ENCODE measurements at places on chromosomes 1 and 21.
A peak's percentile ranks its signal among the peaks of the same experiment; 100 is the strongest.

GRCh38 chr1:226064816-226065248 is 2.3 kb downstream of the H3-3A start:
- peak; percentile 32 for DNase-seq

GRCh38 chr1:29856340-29857114 is 620.2 kb downstream of the PTPRU start:
- no peak for DNase-seq

DNA sequence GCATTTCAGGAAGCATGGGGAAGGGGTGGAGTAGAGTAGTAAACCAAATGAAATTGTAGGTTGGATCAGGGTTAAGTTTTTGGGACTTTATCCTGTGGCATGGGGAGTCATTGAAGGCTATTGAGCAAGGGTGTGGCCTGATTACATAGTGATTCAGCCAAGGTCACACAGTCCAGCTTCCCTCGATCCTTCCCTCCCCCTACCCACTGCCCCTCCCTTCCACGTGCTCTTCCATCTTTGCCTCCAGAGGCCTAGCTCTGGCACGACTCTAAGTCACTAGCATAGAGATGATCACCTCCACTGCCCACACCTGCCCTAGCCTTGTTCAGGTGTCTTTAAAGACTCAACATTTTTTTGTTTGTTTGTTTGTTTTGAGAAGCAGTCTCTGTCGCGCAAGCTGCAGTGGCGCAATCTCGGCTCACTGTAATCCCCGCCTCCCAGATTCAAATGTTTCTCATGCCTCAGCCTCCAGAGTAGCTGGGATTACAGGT is 37.2 kb upstream of the SLC9A1 start:
- no peak for DNase-seq

DNA sequence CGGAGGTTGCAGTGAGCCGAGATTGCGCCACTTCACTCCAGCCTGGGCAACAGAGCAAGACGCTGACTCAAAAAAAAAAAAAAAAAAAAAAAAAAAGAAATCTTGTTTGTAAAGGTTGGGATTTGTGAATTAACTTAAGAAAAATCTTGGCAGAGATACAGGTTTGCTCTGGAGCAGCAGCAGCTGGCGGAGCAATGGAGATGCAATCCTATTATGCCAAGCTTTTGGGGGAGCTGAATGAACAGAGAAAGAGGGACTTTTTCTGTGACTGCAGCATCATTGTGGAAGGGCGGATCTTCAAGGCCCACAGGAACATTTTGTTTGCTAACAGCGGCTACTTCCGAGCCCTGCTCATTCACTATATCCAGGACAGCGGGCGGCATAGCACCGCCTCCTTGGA is 5.6 kb downstream of the ZBTB8B start:
- no peak for DNase-seq

DNA sequence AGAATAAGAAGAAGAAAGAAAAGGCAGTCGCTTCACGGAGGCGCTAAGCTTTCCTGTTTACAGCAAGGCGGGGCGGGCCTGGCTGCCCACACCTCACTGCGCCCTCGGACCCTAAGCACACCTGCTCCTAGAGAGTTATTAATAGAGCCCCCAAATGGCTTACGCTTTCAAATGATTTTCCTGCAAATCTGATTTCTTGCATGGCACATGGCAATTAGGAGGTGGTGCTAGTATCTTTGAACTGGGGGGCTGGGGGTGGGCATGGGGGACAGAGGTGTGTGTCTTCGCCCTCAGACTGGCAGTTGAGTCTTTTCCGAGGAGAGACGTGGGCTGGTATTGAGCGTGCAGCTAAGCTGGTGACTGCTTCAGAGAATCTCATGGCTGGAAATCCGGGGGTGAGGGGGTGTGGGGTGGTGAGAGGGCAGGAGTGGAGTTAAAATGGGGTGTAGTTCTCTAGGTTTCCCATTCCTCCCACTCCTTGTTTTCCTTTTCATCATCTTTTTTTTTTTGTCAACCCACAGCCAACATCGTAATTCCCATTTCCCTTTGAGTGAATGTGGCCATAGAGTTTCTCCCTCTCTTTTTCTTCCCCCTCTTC is 1.3 kb downstream of the S1PR1 start:
- peak; percentile 29 for DNase-seq

GRCh38 chr1:20192364-20192763 is 6.0 kb upstream of the PLA2G2C start:
- no peak for DNase-seq

GRCh38 chr1:89331890-89332289 is 32.0 kb upstream of the GBP6 start:
- no peak for DNase-seq

DNA sequence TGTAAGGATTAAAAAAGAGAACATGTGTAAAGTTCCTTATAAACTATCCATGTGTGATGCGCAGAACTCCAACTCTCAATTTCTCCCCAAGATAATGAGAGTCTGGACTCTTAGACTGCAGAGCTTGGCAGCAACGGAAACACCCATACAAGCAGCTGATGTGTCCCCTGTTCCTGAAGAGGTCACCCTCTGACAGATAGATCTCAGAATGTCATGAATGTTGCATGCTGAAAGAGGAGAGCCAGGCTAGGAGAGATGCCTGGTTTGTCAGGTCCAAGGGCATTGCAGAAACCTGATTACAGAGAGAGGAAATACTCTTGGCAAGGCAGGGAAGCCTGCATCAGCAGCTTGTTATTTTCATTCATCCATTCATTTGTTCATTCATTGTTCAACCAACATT is 24.2 kb downstream of the MTARC1 start:
- no peak for DNase-seq

DNA sequence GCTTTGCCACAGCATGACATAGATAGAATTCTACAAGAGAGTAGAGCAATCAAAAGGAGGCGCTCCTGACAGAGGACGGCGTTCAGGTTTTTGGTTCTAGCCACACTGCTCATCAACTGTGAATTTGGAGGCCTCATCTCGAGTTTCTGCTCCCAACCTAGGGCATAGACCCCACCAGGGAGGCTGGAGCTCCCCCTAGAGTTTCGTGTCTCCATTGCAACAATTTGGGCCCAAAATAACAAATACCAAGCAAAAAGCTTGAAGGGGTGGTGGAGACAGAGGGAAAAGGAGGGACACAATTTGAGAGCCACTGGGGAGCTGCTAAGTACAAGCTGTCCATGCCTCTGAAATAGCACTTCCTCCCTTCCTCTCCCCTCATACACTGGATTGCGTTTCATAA is 297.0 kb downstream of the GPATCH2 start:
- DNase-seq: peak; percentile 35

- peak; percentile 33 for DNase-seq
Measured at GRCh38 chr1:223628233-223629125, 37.0 kb downstream of the CAPN8 start.

DNA sequence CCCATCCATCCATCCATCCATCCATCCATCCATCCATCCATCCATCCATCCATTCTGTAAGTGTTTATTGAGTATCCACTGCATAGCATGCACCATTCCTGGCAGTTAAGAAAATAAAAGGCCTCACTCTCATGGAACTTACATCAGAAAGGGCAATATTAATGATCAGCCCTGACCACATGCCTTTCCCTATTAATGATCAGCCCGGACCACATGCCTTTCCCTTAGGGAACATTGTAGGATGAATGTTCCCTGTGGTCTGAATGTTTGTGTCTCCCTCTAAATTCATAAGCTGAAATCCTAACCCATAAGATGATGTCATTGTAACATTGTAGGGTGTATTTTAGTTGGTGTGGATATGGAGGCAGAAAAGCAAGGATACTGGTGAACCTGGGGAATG is 365.8 kb downstream of the KIF26B start:
- no peak for DNase-seq

GRCh38 chr1:180182643-180183311 is 28.1 kb downstream of the QSOX1 start:
- no peak for DNase-seq

GRCh38 chr1:89887270-89887669 is 66.4 kb downstream of the LRRC8D start:
- DNase-seq: no peak

DNA sequence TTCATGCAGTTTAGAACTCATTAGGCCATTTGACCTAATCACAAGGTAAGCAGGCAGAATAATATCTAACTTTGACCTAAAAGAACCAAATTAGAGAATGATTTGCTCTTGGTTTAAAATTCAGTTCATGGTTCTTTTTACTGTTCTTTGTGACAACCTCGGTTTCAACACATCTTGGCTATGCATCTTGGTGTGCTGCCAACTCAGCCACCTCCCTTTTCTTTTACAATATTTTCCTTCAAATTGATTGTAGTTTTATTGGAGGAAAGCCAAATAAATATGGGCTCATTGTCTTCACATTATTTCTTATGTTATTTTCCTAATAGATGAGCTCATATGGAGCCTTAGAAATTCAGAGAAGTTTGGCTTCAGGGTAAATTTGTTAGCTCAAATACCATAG is 338.3 kb downstream of the SIPA1L2 start:
- DNase-seq: peak; percentile 2

- DNase-seq: no peak
Measured at GRCh38 chr21:21606041-21606440, 607.8 kb downstream of the NCAM2 start.

GRCh38 chr1:209042413-209042812 is 541.1 kb upstream of the CAMK1G start:
- no peak for DNase-seq

- no peak for DNase-seq
Measured at GRCh38 chr1:3265835-3266805, 188.3 kb upstream of the ARHGEF16 start.

GRCh38 chr1:70204600-70204999 is 779 bp downstream of the LRRC40 start:
- no peak for DNase-seq

- DNase-seq: no peak
Measured at GRCh38 chr1:225700889-225701465, 48.1 kb upstream of the ENAH start.

DNA sequence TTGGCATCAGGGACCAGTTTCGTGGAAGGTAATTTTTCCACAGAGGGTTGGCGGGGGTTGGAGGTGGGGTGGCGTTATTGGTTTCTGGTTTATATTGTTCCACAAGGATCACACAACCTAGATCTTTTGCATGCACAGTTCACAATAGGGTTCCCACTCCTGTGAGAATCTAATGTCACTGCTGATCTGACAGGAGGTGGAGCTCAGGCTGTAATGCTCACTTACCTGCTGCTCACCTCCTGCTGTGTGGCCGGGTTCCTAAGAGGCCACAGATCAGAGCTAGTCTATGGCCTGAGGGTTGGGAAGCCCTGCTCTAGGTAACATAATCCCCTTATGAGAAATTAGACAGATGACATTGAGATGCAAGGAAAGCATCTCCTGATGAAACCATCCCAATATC is 12.6 kb downstream of the GBP5 start:
- no peak for DNase-seq

DNA sequence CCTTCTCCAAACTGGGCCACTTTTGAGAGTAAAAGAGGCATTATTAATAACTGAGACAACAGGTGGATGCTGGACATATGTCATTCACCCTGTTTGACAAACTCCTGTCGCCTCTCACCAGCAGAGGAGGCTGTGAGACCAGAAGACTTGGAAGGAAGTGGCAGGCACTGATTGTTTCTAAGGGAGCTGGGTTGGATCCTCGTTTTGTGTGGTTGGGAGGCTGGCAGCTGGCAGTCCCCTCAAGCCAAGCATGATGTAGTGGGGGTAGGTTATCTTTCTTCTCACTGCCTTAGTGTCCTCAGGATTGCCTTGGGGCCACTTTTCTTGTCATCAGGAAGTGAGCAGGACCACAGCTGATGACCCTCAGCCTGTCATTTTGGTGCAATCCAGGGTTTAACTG is 86.5 kb upstream of the KCNJ15 start:
- no peak for DNase-seq

- DNase-seq: no peak
Measured at GRCh38 chr1:206800891-206801290, 28.6 kb upstream of the IL10 start.

GRCh38 chr1:92483610-92484471 is 2.9 kb downstream of the GFI1 start:
- peak; percentile 77 for DNase-seq

DNA sequence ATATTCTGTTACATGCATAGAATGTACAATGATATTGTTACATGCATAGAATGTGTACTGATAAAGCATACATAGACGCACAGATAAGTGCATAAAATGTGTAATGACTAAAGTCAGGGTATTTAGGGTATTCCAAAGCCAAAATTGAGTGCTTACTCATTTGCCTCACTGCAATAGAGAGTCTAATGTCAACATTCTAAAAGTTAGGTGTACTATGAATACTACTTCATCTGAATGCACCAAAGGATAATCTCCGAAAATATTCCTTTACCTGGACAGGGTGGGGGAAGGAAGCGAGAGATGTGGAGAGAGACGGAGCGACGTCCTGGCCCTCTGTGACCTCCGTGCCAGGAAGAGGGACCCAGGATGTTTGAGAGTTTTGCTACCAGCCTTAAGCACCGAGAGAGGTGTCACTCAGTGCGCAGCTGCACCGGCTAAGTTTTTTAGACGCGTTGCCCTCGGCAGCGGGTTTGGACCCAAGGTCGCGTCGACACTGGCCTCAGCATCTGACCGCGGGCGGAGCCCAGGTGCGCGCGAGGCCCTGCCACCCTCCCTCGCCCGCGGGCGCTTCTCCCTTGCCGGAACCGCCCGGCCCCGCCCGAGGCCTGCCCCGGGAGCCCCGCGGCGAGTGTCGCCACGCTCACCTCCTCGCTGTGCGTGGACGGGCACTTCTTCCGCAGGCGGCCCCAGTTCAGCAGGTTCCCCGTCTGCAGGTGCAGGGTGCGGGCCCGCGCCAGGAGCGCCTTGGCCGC is 660 bp downstream of the GCLM start:
- peak; percentile 18 for DNase-seq

DNA sequence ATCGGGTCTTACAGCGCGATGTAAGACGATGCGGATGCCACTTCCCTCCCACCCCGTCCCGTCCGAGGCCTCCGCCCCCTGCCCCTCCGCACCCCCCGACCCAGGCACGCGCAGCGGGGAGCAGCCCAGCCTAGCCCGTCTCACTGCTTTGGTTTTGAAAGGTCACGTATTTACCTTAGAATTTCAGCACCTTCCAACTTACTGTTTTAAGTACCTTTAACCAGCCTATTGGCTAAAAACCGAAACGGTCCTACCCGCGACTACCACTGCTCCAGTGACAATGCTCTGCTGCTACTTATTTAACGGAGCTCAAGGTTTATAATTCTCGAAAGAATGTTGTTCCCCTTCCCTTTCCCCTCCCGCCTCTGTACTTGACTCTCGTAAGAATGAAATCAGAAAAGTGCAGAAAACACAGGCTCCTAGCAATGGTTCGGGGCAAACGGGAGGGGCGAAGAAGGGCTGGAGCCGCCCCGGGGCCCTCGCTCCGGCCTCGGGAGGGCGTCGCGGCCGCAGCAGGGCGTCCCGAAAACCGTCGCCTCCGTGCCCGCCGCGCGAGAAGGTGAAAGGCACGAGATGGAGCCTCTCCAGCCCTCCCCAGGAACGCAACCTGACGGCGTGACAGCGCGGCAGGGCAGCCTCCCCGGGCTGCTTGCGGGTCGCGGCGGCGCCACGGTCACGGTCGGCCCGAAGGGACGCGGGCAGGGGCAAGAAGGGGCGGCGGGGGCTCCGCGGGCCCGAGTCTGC is 667 bp downstream of the TMEM50B start:
- peak; percentile 29 for DNase-seq

- DNase-seq: no peak
Measured at GRCh38 chr1:191696354-191696753, 461.9 kb upstream of the RGS18 start.

- no peak for DNase-seq
Measured at GRCh38 chr1:88742531-88742930, 58.5 kb downstream of the PKN2 start.

- no peak for DNase-seq
Measured at GRCh38 chr1:219480011-219480410, 132.9 kb downstream of the ZC3H11B start.

Data from NCI-H1105 treated with DMSO at 0.1 percent for 48 hours (cell line).